ENCODE measurements at places on chromosomes 13 and 19.

DNA sequence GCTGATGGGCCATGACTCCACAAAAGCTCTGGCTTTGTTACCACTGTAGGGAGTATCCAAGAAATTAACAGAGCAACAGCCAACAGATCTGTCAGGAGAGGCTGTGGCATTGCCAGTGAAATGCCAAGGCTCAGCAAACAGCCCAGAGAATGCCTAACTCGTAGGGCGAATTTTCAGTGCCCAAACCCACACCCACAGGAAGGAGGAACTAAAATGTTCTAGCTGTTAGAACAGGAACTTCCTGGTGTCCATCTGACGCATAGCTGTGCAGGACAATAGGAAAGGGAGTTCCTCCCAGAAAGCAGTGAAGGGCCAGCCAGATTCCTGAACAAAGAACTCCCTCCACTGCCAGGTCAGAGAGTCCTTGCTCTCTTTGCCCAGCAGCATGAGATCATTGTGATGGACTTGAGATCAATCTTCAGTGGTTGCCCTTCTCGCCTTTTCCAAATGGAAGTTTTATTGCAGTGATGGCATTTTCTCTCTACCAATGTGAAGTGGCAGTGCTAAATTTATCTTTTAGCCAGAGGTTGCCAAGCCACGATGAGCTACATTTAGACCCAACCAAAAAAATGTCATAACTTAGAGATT, 224.2 kb upstream of the STARD13 start:
- DNase-seq: no peak

- DNase-seq: no peak
These were observed 402.5 kb upstream of the PCDH9 start for GRCh38 chr13:67632590-67632989.

DNA sequence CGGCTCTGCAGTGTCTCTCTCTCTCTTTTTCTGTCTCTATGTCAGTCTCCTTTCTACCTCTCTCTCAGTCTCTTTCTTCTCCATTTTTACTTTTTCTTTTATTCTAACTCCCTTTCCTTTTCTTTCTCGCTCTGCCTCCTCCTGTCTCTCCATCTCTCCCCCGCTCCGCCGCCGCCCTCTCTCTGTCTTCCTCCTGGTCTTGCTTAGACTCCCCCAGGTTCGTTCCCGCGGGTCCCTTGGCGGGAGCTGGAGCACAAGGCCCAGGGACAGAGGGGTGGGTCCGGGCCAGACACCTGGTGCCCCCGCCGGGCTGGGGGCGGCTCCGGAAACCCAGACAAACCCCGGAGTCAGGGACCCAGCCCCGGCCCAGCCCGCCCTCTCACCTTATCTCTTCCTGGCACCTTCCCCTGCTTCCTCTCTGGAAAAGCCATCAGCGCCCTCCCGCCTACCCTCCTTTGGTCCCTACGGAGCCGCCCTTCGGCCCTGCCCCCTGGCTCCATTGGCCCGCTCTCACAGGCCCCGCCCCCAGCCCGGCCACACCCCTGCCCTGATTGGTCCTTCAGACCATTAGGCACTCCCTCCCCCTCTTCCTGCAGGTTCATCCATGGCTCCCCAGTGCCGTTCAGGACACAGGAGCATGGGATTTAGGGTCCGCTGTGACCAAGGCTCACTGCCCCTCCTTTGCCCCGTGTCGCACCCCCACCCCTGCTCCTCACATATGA, 15.4 kb upstream of the NOP53 start:
- DNase-seq: no peak

GRCh38 chr13:25067064-25067463, 28.9 kb upstream of the PABPC3 start:
- DNase-seq: no peak

DNA sequence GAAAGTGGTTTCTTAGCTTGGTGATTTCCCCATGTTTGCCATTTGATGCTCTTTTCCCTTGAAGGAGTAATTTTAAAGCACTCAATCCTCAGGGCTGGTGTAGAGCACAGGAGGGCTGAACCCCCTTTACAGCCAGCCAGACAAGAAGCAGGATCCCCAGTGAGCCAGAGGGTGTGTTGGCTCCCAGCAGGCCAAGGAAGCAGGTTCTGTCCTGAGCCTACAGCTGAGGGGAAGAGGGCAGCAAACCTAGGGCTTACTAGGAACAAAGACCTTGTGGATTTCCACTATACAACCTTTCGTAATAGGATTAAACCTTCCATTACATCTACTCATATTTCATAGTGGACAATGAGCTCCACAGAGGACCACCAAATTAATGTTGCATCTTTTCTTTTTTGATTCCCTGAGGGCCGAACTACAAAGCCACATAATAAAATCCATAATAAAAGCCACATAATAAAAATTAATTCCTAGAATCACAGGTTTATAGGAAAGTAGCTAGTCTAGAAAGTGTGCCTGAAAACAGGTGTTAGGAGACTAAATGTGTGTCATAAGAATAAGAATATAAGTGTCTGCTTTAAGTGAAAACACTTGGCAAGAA, 300.2 kb downstream of the DCLK1 start:
- no peak for DNase-seq

DNA sequence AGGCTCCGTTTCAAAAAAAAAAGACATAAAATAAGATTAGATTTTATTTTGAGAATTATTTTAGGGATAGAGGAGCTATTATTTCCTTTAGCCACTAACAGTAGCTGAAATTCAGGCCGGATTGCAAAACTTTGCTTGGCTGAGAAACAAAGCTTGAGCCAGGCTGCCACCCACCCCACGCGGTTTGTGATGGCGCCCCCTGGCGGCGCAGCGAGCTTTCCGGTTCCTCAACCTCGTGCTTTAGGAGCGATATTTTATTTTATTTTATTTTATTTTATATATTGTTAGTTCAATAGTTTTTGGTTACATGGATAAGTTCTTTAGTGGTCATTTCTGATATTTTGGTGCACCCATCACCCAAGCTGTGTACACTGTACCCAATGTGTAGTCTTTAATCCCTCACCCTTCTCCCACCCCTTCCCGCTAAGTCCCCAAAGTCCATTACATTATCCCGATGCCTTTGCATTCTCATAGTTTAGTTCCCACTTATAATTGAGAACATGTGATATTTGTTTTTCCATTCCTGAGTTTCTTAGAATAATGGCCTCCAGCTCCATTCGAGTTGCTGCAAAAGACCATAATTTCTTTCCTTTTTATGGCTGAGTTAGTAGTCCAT, 19.8 kb upstream of the CEACAM4 start:
- peak; percentile 47 for DNase-seq

- no peak for DNase-seq
These were observed 138.0 kb downstream of the TNFSF13B start for GRCh38 chr13:108407495-108407894.

DNA sequence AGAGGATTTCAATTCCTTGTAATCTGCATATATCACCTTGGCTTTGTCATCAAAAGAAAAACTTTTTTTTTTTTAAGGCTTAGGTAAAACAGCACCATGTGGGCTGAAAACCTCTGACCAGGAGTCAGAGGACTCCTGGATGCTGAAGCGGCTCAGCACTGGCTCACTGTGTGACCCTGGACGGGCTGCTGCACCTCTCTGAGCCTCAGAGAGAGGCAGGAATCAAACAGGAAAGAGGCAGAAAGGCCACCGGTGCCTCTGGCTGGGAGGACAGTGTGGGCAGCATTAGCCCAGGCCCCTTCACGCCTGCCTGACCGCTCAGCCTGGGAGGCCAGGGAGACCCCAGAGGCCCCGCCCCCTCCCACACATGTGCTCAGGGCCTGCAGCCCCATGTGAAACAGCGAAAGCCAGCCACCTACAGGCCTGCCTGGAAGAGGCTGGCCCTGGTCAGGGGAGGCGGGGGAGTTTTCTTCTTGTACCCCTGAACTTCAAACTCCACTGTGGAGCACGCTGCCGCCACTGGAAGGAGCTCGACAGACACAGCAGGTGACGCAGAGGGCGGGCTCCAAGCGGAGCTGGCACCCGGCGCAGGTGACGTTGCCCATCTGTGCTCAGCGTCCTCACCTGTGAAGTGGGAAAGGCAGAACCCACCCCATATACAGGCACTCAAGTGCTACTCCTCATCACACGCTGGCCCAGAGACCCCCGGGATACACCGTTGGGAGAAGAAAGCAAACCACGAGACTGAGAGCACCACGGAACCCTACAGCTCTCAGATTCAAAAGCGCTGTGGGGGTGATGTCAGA, 39.7 kb downstream of the MLLT1 start:
- DNase-seq: no peak

DNA sequence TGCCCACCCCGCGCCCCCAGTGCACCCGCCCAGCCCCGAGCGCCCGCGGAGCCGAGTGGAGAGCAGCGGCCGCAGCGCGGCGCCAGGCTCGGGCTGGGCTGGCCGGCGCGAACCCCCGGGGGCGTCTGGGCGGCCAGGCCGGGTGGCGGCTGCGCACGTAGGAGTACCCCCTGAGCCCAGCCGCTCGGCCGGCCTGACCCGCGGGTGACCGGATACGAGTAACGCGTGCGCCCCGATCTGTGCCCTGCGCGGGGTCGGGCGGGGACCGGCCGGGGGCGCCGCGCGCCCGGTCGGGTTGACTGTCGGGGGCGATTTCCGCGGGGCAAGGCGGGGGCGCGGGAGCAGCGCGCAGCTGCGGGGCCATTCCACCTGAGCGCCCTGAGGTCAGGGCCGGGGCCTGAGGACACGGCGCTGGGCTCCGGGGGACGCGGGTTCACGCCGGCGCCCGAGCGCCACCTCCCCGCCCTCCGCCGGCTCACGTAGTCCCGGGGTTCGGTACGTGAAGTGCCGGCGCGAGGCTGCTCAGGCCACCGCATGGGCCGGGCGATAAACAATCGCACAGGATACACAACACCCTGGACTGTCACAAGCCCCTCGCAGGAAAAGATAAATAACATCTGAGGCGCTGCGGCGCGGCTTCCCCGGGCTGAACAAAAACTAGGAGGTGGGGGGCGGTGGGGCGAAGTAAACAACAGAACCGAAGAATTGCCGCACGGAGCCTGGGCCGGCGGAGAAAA, 37.6 kb upstream of the FLT1 start:
- DNase-seq: no peak

DNA sequence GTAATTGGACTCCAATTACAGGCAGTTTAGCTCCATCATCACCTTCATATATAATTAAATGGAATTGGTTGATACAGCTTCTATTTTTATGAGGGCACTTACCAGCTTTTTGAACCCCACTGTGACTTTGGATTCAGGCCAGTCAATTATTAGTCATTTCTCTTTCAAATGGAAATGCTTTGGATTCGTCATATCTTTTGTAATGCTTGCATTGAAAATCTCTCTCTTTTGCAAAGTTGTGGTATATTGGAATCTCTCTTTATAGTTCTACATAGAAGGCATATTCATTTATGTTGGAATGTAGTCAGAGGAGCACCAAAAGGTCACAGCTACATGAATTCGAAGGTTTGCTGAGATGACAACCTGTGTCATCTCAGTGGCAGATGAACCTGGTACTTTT, 1074.3 kb upstream of the SLC10A2 start:
- no peak for DNase-seq

DNA sequence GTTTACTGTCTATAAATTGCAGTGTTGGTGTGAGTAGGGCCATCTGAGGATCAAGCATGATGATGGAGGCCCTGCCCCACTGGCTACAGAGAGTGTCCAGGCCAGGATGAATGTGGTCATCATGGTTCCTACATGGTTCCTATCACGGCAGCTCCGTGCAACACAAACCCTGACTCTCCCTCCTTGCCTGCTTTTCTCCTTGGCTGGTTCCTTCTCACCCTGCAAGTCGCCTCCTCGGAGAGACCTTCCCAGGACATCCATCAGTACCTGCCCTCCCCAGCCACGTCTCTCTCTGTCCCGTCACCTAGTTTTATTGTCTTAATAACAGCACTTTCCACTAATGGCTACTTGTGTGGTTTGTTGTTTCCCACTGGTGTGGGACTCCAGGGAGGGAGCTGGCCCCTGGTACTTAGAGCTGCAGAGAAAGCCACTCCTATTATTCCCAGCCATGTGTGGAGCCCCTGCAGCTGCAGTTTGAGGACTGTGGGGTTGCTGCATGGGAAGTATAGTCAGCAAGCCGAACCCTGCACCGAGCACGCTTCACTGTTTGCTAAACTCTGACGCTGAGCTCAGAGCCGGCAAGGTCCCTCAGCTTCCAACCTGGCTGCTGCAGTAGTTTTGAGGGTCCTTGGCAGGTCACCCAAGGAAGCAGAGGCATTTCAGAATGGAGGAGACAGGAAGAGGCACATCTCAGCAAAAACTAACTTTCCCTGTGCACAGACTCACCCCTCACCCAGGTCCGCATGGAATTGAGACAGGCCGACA, 146.4 kb upstream of the VSTM2B start:
- no peak for DNase-seq

GRCh38 chr13:75870397-75870903, 234.3 kb downstream of the LMO7 start:
- DNase-seq: no peak

DNA sequence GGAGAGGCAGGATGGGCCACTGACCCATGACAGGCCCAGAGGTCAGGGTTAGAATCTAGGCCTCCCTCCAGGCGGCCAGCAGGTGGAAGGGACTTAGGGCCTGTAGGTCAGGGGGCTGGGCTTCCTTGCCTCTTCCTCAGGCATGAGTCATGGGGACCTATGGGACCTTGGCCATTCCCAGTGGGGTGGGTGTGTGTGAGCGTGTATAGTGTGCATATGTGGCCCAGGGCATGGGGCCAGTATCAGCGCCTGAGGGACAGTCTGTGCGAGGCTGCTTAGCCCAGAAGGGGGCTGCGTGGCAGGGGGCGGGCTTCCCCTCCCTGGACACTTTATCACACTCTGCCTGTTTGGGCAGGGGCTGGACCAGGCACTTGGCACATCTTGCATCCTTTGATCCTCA, 13.3 kb downstream of the KCTD15 start:
- DNase-seq: no peak

DNA sequence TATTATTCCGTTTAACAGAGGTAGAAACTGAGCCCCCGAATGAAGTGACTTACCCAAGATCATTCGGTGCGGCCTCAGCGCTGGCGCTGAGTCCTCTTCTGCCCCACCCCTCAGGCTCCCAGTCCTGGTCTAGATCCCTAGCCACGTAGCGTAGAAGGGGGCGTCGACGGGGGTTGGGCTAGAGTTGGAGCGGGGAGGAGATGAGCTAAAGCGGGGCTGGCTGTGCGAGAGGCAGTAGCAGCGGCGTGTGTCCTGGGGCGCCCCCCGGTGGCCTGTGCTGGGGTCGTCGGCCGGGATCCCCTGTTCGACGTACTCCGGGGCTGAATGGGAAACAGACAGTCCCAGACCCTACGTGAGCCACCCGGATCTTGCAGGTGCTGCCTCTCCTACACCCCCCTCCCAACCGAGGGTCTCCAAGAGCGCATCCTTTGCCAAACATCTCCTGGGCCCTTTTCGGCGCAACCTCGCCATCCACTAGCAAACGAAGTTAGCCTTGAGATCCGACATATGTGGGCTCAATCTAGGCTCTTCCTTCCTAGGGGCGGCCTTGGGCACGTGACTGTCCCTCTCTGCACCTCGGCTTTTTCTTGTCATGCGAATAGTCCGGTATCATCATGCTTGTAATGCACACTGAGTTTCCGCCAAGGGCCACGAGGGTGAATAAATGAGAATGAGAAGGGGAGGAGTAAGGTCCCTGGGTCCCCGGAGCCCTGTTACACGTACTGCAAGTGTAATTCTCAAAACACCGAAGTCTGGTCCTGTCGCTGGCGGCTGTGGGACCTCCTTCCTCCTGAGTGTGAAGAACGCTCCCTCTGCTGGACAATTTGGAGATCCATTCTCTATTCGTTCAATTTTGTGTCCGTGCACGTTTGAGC, 47.7 kb downstream of the CYP4F22 start:
- peak; percentile 99 for DNase-seq

All from T-helper 9 cell (primary cell).